Urinary bladder (tissue), 4 donors: ENCODE measurements at places on chromosomes 1 and 21. TPM values are rescaled to one million over a fixed set of nuclear protein-coding genes. Genes with fewer than 3 reads are reported as not detected.

PEX14 gene
- 76.1 TPM for polyA plus RNA-seq

S100A6 gene
- polyA plus RNA-seq: 1,706 TPM

FAM163A gene
- polyA plus RNA-seq: 0.30 TPM

AK5 gene
- 0.79 TPM for polyA plus RNA-seq

SPATA45 gene
- not detected for polyA plus RNA-seq

SYT6 gene
- 0.14 TPM for polyA plus RNA-seq

DPH2 gene
- polyA plus RNA-seq: 21.7 TPM

SHCBP1L gene
- not detected for polyA plus RNA-seq

FCGR2B gene
- 25.3 TPM for polyA plus RNA-seq

CAPZA1 gene
- 42.3 TPM for polyA plus RNA-seq

DNA sequence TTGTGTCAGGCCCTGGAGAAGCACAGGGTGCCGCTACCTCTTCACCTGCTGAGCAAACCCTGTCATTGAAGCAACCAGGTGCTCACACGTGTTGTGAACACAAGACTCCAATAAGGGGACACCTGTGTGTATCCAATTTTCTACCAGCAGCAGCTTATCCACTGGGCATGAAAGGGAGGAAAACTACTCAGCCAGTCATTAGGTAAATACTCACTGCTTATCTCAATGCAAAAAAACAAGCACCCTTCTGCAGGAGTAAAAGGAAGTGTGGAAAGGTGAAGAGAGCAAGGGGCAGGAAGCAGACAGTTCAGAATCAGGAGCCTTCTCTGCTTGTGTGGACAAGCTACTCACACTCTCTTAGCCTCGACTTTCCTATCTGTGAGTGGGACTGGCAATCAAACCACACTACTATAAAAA, 148.9 kb downstream of the ETS2 start:
- no peak for DNase-seq

DNA sequence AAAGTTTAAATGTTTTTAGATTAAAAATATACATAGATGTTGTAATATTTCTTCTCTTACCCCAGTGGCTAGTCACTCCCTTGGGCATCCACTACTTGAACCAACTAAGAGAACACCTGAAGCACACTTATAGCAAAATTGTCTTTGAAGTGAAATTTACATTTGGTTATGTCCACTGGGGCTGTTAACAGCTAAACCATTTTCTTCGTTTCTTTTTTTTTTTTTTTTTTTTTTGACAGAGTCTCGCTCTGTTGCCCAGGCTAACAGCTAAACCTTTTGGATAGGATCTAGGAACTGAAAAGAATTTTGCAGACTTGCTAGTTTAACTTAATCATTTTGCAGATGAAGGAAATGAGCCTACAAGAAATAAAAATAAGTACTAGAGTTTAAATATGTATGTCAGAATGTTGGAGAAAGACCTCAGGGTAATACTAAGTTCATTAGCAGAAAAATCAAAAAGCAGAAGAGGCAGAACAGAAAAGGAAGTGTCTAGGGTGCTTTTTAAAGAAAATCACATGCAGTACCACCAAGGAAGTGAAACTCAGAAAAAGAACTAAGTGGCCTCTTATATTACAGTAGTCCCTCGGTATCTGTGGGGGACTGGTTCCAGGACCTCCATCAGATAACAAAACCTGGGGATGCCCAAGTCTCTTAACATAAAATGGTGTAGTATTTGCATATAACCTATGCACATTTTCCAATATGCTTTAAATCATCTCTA, 11.8 kb downstream of the DRAM2 start:
- no peak for DNase-seq

DNA sequence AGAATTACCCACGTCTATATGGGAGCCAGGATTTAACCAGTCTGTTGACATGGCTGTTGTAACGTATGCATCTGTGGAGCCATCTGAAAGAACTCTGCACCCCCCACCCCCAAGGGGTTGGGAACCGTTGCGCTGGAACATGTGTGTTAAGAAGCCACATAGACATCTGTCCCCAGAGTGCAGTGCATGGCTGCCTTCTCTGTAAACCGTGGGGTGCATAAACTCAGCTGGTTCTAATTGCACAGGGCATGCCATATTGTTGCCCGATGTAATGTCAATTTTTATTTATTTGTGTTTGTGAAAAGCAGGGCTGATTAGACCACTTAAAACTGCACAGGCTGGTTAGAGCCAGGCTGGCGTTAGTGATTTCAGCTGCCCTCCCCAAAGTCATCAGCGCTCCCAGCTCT, 70.1 kb upstream of the ROR1 start:
- no peak for DNase-seq

DNA sequence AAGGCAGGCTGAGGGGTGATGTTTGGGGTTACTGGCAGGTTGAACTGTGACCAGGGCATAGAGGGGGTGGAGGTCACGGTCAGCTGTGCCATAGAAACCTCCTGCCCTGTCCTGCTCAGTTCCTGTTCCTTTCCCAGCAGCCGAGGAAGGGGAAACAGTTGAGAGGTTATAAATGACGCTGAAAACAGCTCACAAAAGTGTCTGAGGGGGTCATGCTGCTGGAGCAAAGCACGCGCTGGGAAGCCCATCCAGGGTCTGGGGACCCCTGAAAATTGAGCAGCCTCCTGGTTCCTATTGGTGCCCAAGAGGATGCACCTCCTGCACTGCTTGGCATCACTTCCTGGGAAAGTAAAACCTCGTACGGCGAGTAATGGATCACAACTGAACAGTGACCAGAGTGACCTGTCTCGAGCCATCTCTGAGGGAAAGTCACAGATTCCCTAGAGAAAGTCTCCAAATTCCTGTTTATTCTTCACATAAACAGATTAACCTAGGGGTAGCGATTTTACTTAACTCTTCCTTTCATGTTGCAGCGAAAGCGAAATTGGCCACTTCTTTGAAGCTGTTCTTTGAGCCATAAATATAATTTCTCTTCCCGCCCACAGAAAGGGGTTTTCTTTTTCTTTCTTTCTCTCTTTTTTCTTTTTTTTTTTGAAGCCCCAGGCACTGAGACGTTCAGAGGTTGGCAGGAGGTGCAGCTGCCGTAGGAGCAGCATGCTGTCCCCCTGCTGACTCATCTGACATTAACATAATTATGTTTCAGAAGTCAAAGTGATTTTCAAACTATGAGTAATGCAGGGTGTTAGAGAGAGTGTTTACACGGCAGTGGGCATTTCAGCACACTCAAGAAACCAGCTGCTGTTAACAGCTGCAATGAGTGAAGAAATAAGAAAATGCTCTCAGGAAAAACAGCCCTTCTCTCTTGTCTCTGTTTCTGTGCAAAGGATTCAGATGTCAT, 41.8 kb upstream of the ATF3 start:
- no peak for DNase-seq

DNA sequence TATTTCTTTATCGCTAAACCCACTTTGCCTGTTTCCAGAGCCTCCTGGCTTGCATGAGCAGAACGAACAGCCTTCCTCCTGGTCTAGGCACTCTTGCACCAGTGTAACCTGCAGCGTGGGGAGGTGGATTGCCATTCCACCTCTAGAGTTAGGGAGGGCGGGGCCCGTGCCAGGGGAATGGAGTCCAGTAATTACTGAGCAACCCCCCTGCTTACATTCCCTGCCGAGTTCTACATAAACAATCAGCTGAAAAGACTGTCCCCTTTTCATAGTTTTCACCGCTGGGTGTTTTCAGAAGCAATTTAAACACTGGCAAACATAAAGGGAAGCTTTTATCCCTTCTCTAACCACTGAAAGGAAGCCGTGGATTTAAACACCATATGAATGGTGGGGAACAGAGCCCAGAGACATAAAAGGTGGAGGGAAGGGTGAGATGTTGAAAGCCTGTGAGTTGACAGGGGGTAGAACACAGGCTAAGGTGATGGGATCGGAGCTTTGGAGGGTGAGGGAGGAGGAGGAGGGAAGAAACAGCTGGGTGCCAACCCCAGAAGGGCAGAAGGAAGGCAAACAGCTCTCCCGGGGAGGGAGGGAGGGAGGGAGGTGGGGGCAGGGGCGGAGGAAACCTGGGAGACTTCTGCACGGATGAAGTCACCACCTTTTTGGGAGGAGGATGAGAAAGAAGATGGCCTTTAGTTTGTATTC, 68.0 kb upstream of the WDR26 start:
- peak; percentile 25 for DNase-seq

DNA sequence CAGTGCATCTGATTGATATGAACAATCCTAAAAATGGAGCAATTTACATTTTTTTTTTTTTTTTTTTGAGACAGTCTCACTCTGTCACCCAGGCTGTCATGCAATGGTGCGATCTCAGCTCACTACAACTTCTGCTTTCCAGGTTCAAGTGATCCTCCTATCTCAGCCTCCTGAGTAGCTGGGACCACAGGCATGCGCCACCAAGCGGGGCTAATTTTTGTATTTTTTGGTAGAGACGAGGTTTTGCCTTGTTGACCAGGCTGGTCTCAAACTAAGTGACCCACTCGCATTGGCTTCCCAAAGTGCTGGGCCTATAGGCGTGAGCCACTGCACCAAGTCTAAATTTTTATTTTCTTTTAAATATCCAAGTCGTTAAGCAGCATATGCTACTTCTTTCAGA, 109.0 kb downstream of the FAF1 start:
- no peak for DNase-seq

DNA sequence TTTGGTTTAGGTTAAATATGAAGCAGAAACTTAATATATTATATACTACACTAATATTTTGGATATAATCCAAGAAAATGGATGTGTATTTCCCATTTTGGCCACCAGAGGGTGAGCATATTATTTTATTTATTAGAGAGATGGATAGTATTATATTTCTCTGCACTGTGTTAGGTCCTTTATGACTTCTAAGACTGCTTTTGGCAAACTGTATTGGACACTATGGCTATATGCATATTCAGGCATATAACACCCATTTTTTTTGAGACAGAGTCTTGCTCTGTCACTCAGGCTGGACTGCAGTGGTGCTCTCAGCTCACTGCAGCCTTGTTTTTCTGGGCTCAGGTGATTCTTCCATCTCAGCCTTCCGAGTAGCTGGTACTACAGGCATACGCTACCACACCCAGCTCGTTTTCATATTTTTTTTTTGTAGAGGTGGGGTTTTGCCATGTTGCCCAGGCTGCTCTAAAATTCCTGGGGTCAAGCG, 17.8 kb upstream of the PGM1 start:
- DNase-seq: no peak

GRCh38 chr1:179082333-179082998, 596 bp downstream of the TOR3A start:
- DNase-seq: no peak

GRCh38 chr1:78493451-78493850, 2.7 kb downstream of the PTGFR start:
- no peak for DNase-seq

GRCh38 chr1:25701030-25701785, 84.6 kb downstream of the MAN1C1 start:
- no peak for DNase-seq

- DNase-seq: no peak
Measured at GRCh38 chr21:31218830-31219608, 125.0 kb downstream of the TIAM1 start.
